Hindlimb muscle (tissue), 1 donor: ENCODE measurements at places on chromosomes 16 and 17.

- no peak for DNase-seq
Observed at GRCh38 chr17:1299552-1300370, 20.3 kb downstream of the TRARG1 start.

GRCh38 chr16:88421871-88422433 lies 31.1 kb upstream of the ZFPM1 start:
- no peak for DNase-seq

DNA sequence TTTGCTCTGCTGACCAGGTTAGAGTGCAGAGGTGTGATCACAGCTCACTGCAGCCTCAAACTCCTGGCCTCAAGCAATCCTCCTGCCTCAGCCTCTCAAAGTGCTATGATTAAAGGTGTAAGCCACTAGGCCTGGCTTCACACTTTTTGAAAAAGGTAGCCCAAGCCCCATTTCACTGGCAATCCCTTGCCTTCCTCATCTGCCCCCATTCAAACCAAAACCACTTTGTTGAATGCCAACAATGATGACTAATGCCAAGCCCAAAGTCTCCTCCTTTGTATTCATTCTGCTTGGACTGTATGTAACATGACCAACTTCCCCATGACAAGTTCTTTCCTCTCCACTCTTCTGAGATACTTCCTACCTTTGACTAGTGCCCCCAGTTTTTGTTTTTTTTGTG lies 33.1 kb downstream of the N4BP1 start:
- no peak for DNase-seq

- DNase-seq, result no peak
Observed at GRCh38 chr16:26599785-26600104, 467.0 kb upstream of the C16orf82 start.

DNA sequence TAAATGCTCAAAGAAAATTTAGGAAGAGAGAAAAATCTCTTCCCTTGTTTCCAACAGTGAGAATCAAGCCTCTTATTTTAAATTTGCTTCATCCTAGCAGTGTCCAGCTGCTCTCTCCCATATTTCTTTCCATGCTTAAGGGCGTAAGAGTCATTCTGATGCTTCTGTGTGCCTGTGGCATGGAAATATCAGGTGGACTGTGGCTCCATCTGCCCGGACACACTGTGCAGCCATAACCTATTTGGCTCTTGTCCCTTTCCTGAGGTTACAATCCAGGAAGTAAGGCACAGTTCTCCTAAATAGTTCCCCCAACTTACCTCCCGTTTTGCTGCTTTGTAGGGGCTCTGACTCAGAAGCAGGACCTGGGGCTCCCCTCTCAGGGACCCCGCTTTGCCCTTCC lies 6.3 kb upstream of the KRT222 start:
- no peak for DNase-seq

GRCh38 chr16:19885451-19886072 lies 914 bp upstream of the GPRC5B start:
- no peak for DNase-seq

- DNase-seq, result no peak
Observed at GRCh38 chr16:89544113-89544512, 16.4 kb upstream of the RPL13 start.

GRCh38 chr16:3696425-3697218 lies 20.7 kb downstream of the TRAP1 start:
- DNase-seq, result peak; percentile 34

DNA sequence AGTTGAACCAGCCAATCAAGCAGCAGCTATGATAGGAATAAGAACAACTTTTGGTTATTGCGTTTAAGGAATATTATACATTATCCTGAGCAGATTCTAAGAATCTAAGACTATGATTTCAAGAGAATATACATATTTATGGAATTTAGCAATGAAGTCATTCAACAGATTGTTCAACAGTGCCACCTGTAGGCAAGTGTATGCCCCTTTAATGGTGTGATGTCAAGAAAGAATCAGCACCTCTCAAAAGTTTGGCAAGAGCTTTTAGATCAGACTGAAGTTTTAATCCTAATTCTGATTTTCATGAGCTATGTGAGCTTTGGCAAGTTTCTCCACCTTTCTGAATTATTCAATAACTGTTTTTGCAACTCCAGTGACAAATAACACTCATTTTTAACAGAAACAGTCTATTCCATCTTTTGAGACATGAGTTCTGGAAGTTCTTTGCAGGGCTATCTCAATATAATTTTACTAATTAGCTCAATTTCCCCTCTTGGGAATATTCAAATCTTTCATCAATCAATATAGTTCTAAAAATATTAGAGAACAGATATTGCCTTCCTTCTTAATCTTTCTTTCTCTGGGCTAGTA lies 474.3 kb upstream of the TOM1L1 start:
- peak; percentile 15 for DNase-seq

DNA sequence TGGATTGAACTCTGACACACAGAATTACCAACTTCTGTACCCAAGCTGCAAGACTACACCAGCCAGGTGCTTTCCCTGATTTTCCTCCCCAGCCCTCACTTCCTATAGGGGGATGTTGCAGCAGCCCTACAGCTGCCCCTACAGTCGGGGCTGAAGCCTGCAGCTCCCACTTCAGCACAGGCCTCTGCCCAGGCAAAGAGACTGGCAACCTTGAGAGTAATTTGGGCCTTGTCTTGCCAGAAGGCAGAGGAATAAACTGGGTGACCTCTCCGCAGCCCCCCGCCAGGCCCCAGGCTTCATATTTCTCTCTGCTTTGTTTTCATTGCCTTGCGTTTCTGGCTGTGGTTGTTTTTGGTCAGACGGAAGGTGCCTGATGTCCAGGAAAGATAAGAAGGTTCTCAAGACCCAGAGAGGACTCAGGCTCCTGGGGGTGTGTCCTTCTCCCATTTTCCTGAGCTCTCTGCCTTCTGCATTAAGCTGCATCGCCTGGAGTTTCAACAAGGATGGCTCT lies 32.0 kb downstream of the SLC6A4 start:
- DNase-seq, result no peak

DNA sequence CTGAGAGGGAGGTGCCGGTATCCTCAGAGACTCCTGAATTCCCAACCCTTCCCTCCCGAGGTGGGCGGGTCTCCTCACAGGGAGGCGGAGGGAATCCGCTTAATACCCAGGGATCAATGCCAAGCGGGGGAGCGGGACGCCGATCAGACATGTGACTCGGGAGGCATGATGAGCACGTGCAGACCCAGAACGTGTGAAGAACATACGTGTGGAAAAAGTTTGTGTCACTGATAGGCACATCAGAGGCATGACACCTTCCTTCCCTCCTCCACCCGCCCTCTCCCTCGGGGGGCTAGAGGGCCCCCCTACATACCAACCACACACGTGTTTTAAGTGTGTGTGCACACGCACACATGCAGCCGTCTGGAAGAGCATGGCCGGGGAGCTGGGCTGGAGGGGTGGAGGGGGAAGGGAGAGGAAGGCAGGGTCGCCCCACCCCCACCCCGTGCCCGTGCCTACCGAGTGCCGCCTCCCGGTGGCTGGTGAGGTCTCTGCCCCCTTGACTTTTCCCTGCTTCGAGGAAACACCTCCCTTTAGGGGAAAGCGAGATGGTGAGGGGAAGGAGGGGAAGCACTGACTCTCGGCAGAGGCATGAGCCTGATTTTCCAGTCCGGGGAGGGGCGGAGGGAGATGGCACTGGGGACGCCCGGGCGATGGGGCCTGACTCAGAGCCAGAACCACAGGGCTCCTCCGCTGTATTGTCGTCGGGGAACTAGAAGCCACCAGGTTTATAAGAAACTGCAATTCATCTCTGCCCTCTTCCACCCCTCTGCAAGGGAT lies 12.1 kb upstream of the TBX21 start:
- no peak for DNase-seq

GRCh38 chr17:83079766-83080578 lies 563 bp downstream of the METRNL start:
- DNase-seq, result no peak

GRCh38 chr17:8359769-8360168 lies 16.7 kb downstream of the KRABD2 start:
- DNase-seq, result peak; percentile 59

GRCh38 chr17:1890758-1891450 lies 61.1 kb downstream of the RPA1 start:
- no peak for DNase-seq

DNA sequence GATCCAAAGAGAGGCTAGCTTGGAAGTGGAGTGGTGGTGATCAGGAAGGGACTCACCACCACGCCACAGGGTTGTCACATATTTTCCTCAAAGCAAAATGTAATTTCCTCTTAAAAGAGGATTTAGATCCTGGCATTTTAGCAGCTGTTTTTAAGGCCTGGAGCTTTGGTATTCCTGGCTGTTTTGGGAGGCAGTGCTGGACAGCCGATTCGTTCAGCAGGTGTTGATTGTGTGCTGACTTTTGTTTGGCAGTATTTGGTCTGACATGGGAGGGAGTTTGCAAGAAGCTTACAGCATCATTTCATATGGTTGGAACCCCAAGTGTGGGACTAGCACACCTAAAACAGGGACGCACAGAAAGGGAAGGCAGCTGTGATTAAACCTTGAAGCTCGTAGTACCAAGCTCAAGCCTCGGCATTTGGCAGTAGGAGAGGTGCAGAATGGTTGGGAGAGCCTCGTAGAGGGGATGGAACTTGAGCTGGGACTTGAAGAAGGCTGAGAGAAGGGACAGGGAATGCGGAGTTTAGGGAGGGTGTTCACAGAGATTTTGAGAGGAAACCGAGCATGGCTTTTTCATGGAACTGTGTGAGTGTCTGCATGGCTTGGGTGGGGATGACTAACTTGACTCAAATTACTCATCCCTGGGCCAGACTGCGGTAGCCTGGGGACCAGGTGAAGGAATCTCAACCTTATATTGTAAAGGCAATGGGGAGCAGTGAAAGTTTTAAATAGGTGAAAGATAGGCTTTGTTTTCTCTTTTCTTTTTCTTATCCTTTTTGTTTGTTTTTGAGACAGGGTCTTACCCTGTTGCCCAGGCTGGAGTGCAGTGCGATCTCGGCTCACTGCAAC lies 52.3 kb downstream of the RPTOR start:
- no peak for DNase-seq

GRCh38 chr16:70597135-70597835 lies 49.1 kb upstream of the IL34 start:
- no peak for DNase-seq

GRCh38 chr17:44940317-44940716 lies 7.3 kb downstream of the KIF18B start:
- no peak for DNase-seq

- no peak for DNase-seq
Observed at GRCh38 chr17:4881761-4882555, 17.4 kb upstream of the C17orf107 start.
